Tibial nerve (tissue), 4 donors: ENCODE measurements at places on chromosomes 7 and 10.
A peak's percentile ranks its signal among the peaks of the same experiment; 100 is the strongest.

DNA sequence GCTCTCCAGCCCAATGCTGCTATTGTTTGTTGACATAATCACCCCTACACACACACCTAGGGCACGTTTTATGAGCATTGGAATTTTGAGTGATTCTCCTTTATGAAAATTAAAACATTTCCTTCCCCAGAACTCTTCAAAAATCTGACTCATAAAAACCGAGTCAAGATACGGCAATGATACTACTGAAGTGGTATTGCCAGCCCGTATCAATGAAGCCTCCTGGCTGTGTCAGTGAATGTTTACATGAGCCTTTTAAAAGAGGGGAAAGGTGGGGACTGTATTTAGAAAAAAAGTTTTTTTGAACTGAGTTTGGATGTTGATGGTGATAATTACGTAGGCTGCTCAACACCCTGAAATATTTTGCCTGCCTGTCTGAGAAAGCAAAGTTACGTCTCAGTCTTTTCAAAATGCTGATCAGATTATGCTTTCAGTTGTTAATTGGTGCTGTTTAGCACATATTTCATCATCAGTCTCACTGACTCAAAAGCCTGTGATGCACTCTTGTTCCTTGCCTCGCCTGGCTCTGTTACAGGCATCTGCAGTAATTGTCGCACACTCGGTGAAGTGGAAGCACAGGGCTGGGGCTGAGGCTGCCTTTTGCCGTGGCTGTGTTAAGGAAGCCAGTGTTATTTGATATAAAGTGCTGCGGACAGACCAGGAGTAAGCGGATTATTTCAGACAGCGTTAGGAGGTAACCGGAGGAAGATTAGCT, 157.4 kb upstream of the TCF7L2 start:
- peak; percentile 49 for DNase-seq

- DNase-seq = no peak
Measured at GRCh38 chr7:128105228-128106022, 74.2 kb upstream of the LRRC4 start.

- no peak for DNase-seq
Measured at GRCh38 chr7:42359946-42360345, 122.9 kb upstream of the GLI3 start.

- no peak for DNase-seq
Measured at GRCh38 chr7:132518102-132518838, 58.0 kb downstream of the PLXNA4 start.

DNA sequence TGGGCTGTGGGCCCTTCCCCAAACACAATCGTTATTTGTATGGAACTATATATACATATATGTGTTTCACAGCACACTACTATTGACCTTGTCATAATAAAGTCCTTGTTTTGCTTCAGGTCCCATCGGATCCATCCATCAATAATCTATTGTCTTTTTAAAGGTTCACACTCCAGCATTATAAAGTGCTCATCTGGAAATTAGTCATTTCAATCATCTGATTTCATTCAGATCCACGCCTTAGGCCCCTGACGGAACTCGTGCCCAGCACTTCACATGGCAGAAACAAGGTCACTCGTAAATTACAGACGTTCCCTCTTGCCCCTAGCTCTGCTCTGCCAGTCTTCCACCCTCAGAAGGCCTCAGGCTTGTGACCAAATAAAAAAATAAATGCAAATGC, 133.1 kb upstream of the PPP2R2D start:
- DNase-seq = no peak

GRCh38 chr10:93701866-93702209, 554 bp downstream of the FRA10AC1 start:
- no peak for DNase-seq

- no peak for DNase-seq
Measured at GRCh38 chr10:16586358-16587138, 64.9 kb upstream of the C1QL3 start.

- DNase-seq = no peak
Measured at GRCh38 chr7:123028339-123028738, 32.8 kb upstream of the TAS2R16 start.

GRCh38 chr10:71584902-71585563, 134.5 kb downstream of the C10orf105 start:
- no peak for DNase-seq

GRCh38 chr7:471866-472639, 47.6 kb downstream of the PDGFA start:
- DNase-seq = no peak
